Kasumi-1 (cell line): ENCODE measurements at places on chromosomes 4 and X.

- DNase-seq, result no peak
These were observed 24.5 kb downstream of the ARHGAP10 start for GRCh38 chr4:147756417-147756816.

GRCh38 chr4:121273191-121273590, 107.6 kb downstream of the QRFPR start:
- no peak for DNase-seq

- DNase-seq, result no peak
These were observed 1640.9 kb upstream of the PCDH7 start for GRCh38 chr4:29079260-29079659.

- no peak for DNase-seq
These were observed 192.5 kb upstream of the TTC29 start for GRCh38 chr4:147138171-147138570.

GRCh38 chr4:48129307-48130014, 4.6 kb downstream of the TXK start:
- DNase-seq, result peak; percentile 56

- DNase-seq, result no peak
These were observed 253.3 kb upstream of the MAGEB2 start for GRCh38 chrX:29962061-29962460.
